Stimulated activated CD8-positive, alpha-beta memory T cell treated with anti-CD3 and anti-CD28 coated beads, Interleukin-4, amount 100 ng/mL, for 48 hours (primary cell): ENCODE measurements at places on chromosomes 4 and X.
A peak's percentile ranks its signal among the peaks of the same experiment; 100 is the strongest.

DNA sequence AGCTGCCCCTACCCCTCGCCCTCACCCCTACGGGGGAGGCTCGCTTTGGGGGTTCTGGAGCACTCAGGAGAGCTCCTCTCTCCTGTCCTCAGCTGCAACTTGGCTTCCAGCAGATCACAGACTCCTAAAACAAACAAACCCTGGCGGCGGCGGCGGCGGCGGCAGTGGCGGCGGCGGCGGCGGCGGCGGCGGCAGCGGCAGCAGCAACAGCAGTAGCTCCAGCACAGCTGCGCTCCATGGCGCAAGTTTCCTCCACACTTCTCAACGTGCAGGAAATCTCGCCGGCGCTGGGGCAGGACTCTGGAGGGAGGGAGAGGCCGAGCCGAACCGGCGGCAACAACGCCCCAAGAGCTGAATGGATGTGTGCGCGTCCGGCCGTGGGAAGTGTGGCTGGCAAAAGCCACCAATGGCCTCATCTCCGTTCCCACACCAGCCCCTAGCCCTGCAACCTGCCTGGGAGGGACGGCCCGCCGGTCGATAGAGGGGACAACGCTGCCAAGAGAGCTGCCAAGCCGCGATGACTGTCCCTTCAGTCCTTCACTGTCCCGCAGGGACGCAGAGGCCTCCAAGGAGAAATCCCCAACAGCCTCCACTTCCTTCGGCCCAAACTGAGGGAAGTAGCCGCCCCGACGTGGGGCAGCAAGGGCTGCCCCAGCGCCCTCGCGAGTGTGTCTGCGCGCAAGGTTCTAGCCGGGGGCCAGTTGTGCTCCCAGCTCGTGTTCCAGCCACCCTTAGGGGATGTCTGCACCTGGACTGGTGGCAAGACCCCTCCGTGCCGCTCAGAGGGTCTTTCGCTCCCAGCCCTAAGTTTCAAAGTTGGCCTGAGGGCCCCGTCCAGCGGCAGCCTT, 775 bp downstream of the SHROOM4 start:
- peak; percentile 24 for DNase-seq

DNA sequence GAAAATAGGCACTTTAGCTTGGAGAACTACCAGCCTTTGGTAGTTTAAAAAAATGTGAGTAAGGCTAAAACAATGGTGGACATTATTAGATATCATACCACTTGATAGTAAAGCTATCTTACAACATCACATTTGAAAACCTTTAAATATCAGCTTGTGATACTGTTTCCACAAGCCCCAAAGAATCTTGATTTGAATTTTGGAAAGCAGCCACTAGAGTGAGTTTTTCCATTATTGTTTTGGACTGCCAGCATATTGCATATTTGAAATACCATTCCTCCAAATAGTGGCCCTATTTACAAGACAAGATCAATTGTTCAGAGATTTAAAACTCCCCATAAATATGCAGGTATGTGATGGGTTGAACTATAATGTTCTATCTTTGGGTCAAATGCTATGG, 303.0 kb upstream of the PRPS2 start:
- DNase-seq: no peak

DNA sequence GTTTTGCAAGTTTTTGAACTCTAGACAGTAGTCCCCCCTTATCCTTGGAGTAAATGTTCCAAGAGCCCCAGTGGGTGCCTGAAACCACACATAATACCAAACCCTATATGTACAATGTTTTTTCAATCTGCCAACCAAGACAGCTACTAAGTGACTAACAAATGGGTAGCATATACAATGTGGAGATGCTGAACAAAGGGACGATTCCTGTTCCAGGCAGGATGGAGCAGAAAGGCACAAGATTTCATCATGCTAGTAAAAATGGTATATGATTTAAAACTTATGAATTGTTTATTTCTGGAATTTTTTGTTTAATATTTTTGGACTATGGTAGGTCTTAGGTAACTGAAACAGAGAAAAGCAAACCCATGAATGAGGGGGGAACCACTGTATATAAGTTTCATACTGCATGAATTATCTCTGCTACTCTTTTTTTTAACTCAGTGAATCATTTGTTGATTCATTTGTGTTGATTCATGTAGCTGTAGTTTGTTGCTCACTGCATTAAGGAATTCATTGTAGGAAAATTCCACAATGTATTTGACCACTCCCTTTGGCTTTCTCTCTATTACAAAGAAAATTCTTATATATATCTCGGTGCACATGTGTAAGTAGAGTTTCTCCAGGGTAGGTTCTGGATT, 21.9 kb upstream of the ANXA3 start:
- DNase-seq: no peak

DNA sequence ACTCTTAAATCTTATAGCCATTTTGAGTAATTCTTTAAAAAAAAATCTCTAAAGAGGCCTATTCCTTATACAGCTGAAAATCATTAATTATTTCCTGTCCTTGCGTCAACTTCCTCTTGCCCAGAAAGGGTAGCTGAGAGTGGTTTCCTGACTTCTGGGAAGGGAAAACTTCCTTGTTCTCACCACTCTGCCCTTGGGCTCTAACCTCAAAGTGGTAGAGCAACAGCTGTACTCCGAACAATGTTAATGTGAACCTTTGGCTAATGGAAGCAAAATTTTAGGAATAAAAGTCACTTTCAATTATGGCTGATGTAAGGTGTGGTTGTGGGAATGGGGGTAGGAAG, 15.3 kb downstream of the KLHL2 start:
- no peak for DNase-seq

GRCh38 chrX:41332408-41333002, 1.5 kb upstream of the DDX3X start:
- peak; percentile 44 for DNase-seq

DNA sequence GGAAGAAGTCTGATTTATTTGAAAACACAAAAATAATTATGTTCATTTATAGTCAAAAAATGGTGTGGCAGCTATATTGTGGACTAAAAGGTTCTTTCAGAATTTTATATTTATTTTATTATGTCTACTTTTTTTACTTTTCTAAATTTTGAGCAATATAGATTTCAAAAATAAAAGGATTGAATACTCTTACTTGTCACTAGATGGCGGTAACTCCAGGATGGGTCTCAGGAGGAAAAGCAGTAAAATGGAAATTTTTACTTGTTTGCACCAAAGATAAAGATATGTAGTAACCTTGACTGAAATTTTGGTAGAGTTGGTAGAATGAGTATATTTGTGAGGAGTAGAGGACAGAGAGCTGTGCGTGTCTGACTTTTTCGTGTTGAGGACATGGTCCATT, 14.5 kb upstream of the DACH2 start:
- no peak for DNase-seq

GRCh38 chr4:151804821-151805220, 44.0 kb upstream of the GATB start:
- no peak for DNase-seq

DNA sequence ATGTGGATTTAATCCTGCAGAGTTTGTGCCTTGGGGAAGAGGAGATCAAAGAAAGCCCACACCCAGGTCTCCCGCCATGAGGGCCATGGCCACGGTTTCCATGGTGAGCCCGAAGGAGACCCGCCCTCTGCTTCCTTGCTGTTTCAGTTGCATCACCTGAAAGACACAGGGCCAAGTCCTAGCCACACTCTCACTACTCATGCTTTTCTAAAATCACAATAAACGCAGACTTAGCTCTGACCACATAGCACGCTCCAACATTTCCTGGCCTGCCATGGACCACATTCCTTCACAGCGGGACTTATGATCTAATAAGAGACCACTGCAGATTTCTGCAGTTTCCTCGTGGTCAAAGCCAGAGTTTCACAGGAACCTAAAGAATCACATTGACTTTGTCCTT, 426.0 kb upstream of the NR3C2 start:
- DNase-seq: no peak

DNA sequence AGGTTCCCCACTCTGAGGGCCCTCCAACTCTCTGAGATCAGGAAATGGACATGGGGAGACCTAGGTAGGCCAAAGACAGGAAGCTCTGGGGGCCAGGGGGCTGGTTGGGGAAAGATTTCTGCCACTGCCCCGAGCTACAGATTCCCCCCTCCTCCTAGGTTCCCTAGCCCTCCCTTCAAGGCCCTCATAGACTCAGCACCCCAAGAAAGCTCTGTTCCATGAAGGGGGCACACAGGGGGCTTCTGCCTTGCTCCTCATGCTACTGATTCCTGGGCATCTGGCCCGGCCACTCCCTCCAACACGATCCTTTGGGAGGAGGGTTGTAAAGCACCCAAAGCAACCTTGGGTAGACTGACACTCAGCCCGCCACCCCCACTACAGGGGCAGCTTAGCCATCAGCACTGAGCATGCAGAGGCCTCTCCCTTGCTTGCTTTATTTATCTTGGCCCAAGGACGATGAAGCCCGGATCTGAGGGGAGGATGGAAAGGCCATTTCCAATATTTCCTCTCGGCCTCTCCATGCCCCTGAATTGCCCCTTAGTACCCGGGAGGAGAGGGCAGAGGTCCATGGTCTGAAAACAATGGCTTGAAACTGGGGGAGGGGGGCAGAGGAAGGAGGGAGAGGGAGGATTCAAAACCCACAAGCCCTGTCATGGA, 146.7 kb downstream of the PJA1 start:
- DNase-seq: no peak

- DNase-seq: no peak
Measured at GRCh38 chr4:122156819-122157218, 4.7 kb downstream of the BLTP1 start.

DNA sequence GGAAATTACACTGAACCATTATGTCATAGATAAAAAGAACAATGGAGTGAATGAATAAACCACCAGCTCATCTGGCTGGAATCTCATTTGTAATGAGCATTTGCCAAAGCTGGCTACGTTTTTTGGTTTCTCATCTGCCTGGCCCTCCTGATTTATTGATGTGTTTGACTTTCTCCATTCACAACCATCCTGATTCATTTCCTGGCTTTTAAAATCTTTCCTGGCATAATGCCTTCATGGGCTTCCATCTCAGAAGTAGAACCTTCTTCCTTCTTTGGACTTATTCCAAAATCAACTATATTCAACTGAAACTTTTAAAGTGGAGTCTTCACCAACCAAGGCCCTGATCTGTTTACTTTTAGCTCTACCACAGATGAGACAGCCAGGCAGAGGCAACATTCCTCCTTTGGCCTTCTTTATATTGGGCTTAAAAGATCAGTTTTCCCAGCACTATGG, 36.0 kb upstream of the ARSJ start:
- DNase-seq: no peak

GRCh38 chr4:131547506-131547981, 1601.5 kb upstream of the PCDH10 start:
- no peak for DNase-seq

DNA sequence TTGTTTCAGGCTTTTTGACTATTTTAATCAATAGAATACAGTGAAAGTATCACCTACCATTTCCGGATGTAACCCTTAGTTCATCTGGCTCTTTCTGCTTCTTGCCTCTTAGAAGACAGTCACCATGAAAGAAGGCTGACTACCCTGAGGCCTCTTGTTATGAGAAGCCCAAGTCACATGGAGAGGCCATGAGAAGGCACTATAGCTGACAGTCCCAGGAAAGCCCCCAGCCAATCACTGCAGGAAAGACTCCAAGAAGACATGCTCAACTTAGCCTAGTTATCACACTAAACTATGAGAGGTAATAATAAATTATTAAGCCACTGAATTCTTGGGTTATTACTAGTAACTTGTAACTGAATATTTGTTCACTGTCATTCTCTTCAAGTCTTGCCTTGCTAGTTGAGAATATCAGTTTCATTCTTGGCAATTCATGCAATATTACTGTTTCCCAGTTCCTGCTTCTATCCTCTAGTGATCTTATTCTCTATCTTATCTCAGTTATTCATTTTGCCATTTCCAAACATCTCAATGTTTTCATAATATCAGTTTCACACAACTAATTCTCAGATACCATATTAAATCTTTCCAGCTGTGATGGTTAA, 57.1 kb upstream of the GUCY1A1 start:
- DNase-seq: no peak

DNA sequence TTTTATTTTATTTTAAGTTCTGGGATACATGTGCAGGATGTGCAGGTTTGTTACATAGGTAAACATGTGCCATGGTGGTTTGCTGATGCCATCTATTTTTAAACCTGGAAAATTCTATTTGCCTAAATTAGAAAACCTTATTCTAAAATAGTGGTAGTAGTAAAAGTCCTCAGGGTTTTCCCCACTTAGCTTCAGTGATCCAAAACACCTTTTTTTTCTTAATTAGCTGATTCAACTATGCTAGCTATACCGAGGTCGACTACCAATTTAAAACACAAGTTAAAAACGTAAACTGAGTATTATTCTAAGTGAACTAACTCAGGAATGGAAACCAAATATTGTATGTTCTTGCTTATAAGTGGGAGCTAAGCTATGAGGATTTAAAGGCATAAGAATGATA, 70.0 kb upstream of the IL13RA1 start:
- DNase-seq: no peak

- peak; percentile 43 for DNase-seq
Measured at GRCh38 chr4:40843696-40844095, 93.9 kb downstream of the NSUN7 start.

GRCh38 chr4:57154926-57155325, 44.7 kb upstream of the IGFBP7 start:
- DNase-seq: no peak

DNA sequence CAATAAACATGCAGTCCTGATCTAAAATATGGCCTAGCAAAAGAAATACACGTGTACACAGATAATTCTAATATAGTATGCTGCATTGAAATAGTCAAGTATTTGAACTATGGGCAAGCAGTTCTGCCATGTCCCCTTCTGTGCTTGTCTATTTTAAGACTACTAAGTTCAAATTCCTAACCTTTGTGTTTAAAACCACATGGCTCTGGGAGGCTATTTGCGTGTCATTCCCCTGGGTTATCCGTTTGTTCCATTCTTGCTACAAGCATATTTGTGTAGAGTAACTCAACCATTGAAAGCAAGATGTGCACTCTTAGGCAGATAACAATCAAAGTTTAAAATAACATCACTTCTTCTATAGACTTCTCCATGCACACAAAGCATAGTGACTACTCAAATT, 25.4 kb upstream of the TBC1D1 start:
- DNase-seq: no peak

- no peak for DNase-seq
Measured at GRCh38 chr4:104976262-104976661, 170.4 kb upstream of the TET2 start.

- no peak for DNase-seq
Measured at GRCh38 chr4:97892592-97893266, 250.5 kb downstream of the STPG2 start.

DNA sequence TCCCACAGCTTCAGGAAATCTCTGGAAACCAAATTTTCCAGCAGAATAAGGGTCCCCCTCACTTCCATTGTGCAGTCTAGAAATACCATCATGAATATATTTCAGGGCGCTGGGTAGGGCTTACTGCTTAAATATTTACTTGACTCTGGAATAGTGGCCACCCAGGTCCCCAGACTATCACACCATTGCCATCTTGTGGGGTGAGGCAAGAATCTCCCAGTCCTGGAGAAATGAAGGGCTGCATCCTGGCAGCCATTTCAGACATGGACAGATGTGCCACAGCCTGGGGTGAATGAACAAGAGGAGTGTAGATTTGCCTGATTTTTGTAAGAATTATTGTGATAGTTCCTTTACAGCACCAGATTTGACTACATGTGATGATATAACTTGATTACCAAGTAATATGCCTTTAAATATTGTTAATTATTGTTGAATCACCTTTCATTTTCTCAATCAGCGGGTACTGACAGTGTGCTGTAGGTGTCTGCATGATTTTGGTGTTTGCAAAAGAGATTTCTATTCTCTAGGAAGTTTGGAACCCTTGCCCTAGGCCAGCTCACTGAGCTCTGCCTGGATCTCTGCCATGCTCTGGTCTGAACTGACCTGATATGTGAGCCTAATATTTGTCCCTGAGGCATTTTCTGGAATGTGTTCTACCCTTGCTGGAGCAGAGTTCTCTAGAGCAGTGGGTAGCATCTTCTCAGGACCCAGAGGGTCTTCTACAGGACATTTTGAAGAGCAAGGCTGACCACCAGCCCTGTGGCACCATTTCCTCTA, 183.4 kb downstream of the KIT start:
- DNase-seq: no peak
